ENCODE measurements at places on chromosomes 11 and 22.
A peak's percentile ranks its signal among the peaks of the same experiment; 100 is the strongest.

DNA sequence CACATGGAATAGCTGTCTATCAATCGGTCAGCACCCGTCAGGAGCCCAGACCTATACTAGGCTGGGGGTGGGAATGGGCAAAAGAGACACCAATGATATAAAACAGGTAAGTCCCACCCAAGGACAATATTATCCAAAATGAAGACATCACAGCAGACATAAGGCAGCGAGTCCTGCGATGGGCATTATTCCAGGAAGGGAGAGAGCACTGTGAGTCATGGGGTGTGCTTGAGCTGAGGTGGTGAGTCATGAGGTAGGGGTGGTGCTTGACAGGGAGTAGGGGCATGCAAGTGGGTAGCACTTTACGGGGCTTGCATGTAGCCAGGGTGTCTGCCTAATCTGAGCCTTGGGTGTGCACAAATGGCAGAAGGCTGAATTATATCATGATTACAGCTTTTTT, 605.0 kb upstream of the CADM1 start:
- DNase-seq, result peak; percentile 27

GRCh38 chr11:104820431-104820830, 77.8 kb downstream of the CASP12 start:
- no peak for DNase-seq

DNA sequence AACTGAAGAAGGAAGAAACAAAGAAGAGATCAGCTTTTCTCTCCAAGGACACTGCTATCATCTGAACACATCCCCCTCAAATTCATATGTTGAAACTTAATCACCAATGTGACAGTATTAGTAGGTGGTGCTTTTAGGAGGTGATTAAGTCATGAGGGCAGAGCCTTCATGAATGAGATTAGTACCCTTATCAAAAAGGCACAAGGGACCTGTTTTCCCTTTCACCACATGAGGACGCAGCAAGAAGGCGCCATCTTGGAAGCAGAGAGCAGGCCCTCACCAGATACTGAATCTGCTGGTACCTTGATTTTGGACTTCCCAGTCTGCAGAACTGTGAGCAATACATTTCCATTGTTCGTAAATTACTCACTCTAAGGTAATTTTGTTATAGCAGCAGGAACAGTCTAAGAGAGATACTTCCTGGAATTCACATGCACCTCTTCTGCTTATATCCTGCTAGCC, 20.9 kb upstream of the CREB3L1 start:
- DNase-seq, result no peak

- DNase-seq, result no peak
Observed at GRCh38 chr11:75326439-75326810, 25.0 kb downstream of the ARRB1 start.

- no peak for DNase-seq
Observed at GRCh38 chr11:108787105-108787504, 122.2 kb downstream of the DDX10 start.

- no peak for DNase-seq
Observed at GRCh38 chr11:57499983-57500461, 15.5 kb downstream of the SLC43A1 start.

GRCh38 chr11:119409731-119410130, 13.2 kb downstream of the THY1 start:
- DNase-seq, result no peak

DNA sequence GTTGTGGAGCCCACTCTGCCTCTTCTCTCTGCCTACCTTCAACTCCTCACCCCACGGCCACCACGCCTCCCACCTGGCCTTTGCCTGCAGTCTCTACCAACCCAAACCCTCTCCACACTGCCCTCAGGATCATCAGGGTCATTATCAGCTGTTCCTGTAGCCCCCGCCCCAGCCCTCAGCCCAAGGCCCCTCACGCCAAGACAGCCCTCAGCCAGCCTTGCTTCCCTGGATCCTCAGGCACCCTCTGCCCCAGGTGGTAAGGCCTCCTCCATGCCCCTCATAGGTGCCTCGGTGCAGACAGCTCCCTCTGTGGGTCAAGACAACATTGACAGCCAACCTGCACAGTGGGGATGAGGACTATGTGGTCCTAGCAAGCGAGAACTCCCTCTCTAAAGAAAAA, 1.7 kb downstream of the SBF1 start:
- DNase-seq, result no peak

- no peak for DNase-seq
Observed at GRCh38 chr11:73173755-73174494, 31.8 kb upstream of the FCHSD2 start.

DNA sequence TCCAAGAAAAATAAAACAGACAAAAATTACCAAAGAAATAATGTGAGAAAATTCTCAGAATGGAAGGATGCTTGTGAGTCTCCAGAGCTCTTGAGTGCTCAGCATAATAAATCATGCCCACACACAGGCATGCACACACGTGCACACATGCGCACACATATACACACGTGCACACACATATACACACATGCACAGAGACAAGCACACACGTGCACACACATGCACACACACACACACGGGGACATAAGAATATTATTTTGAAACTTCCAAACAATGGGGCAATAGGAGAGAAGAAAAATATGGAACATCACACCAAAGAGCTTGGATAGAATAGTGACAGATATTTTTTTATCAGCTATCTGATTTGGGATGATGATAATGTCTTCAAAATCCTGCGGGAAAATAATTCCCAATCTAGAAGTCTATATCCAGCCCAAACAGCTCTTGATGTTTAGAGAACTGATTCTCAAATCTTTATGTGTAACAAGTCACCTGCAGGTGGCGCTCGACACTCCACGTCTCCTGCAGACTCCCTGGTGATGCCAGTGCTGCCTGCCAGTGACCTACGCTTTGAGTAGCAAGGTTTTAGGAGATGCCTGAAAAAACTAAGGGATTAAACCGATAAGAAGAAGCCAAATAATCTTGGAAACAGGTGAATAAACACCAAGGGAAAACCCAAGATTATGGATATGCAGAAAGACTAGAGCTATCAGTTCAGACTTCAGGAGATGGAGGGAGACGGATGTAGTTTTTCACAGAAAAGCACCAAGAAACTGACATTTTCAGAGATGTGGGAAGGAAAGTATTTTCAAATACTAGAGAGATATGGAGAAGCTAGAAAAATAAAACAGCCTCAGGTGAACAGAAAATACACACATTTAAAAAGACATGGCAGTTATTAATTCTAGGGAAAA, 743.6 kb downstream of the ETS1 start:
- DNase-seq, result peak; percentile 79

- peak; percentile 10 for DNase-seq
Observed at GRCh38 chr11:5564259-5565019, 16.1 kb upstream of the OR52H1 start.

- peak; percentile 46 for DNase-seq
Observed at GRCh38 chr11:17790453-17790852, 55.9 kb downstream of the KCNC1 start.

DNA sequence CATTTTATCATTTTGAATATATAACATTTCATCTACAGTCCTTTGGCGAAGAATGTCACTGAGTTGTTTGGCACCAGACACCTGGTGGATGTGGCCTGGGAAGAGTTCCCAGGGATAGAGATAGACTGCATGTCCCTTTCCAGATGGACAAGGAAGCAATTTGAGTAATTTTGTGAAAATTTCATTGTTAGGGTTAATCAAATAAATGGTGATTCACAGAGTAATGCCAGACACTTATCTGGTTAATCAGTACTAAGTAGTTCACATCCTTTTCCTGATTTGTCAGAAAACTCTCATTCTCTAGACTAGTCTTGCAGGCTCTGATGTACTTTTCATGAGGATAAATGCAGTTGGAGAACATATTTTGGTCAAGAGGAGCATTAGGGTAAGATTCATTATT, 41.6 kb downstream of the NAALAD2 start:
- DNase-seq, result no peak

DNA sequence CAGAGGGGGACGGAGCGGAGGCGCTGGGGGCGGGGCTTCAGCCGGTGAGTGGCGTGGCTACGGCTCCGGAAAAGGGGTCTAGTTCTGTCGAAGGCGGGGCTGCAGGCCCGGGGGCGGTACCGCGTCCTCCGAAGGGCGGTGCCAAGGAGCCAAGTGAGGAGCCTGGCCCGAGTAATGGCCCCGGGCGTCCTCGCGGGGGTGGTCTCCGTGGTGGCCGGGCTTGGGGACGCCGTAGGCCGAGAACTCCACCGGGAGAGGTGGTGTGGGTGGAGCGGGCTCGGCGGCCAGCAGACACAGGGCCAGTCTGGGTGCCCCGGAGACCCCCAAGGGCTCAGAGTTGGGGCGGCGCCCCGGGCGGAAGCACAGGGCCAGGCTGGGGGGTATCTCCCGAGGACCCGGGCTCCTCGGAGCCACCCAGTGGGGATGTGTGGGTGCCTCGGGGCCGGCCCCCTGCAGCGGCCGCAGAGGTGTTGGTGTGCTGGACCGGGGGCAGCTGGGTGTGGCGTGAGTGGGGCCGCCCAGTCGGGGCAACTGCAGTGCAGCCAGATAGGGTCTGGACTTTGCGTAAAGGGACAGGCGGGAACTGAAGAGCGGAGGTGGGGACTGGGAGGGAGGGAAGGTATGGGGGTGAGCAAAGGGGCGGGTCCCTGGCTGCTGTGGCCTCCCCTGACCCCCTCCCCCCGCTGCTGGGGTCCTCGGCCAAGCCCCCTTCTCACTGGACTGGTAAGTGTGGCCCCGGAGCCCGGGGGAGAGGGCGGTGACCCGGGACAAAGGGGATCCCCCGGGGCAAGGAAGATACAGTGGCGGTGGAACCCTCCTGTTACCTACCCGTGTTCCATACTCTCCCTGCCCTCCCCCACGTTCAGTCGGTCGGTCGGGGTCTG, 838 bp downstream of the FKBP2 start:
- DNase-seq, result no peak

- DNase-seq, result no peak
Observed at GRCh38 chr22:43408009-43408408, 3.8 kb upstream of the MPPED1 start.

Measured in brain microvascular endothelial cell (primary cell).